ENCODE measurements at places on chromosomes 13 and 19. TPM values are rescaled to one million over a fixed set of nuclear protein-coding genes. Genes with fewer than 3 reads are reported as not detected.

NUDT15 gene
- polyA plus RNA-seq: 27.3 TPM

CAPN12 gene
- 0.41 TPM for polyA plus RNA-seq

DNA sequence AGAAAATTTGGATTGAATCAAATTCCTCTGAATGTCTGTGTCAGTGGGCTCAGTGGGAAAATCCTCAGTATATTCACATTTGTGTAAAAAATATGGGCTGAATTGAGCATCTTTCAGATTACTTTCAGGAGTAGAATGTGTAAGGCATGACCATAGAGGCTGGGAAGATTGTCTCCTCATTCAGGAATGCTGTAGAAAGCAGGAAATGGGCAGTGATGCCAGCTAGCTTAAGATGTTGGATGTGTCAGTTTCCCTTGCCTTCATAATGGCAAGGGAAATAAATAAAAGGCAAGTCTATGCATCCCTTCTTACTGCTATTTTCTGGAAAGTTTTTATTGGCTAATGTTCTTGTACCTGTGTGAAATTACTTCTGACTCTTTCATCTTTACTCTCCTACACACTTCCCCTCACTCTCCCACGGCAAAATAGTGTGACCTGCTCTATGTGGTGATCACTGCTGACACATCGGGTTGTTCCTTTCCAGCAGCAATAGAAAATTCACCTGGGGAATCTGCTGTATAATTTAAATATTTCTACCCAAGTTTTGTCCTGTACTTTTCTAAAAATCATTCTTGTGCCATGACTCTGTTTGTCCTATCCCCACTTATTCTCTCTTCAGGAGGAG lies 103.2 kb downstream of the LMO7 start:
- DNase-seq: no peak

- no peak for DNase-seq
Measured at GRCh38 chr13:28316836-28317235, 178.1 kb downstream of the FLT1 start.

DNA sequence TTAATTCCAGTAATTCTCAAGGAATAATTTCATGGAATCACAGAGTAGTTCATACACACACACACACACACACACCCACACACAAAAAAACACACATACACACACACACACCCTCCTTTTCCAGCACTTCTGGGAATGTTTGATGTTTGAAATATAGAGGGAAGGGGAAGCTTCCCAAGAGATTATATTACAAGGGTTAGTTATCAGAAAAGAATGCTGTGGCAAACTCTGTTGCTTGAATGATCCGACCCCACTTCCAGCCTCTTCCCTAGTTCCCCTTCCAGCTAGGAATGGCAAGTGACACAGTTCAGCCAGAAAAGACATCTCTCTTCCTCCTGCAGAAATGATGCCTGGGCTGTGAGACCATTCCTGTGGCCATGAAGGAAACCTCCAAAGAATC lies 49.9 kb downstream of the KCTD12 start:
- no peak for DNase-seq

DNA sequence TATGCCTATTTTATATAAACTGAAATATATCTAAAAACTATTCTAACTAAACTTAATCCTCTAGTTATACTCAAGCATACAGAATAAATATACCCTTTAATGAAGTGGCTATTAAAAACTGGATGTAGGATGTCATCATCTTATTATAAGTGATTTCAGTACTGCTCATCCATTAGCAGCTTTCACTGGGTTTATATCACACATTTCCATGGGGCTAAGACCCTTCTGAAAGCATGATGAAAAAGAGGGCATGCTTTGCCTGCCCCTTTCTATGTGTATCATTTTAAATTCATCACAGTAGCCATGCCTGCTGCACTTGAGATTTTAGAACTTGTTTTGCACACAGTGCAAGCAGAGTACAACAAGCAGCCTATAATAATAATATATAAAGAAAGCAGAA lies 477.5 kb downstream of the SLITRK6 start:
- DNase-seq: no peak

GRCh38 chr13:99971576-99972189 lies at the start of gene ZIC5:
ZIC5 (minus strand) TSS chr13:99971767; CDS start chr13:99971603, 164 bp downstream.
- no peak for DNase-seq

- peak; percentile 65 for DNase-seq
Measured at GRCh38 chr19:3987619-3988371, 2.5 kb upstream of the EEF2 start.

GRCh38 chr13:50460358-50460757 lies 383.1 kb downstream of the DLEU7 start:
- no peak for DNase-seq

DNA sequence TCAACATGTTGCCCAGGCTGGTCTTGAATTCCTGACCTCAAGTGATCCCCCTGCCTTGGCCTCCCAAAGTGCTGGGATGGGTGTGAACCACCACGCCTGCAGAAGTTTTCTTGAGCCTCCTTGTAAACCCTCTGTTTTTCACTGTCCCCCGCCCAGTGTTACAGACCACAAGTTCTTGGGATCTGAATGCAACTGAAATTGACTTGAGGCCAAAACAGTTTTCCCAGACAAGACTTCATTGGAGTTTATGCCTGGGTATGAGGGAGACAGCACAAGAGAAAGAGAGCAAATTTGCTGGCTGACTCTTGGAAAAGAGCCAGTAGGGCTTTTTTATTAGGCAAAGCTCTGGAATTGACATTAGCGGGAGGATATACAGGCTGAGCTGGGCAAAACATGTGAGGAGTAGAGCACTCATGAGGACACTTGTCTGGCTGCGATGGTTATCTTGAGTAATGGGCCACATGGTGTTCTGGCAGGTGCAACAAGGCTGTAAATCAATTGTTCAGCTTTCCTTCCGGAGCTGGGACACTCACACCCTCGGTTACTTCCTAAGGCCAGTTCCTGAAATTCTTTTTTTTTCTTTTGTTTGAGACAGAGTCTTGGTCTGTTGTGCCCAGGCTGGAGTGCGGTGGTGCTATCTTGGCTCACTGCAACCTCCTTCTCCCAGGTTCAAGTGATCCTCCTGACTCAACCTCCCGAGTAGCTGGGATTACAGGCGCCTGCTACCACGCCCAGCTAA lies 12.7 kb upstream of the HNRNPL start:
- no peak for DNase-seq

GRCh38 chr13:73714522-73714921 lies 419.7 kb downstream of the KLF12 start:
- no peak for DNase-seq

DNA sequence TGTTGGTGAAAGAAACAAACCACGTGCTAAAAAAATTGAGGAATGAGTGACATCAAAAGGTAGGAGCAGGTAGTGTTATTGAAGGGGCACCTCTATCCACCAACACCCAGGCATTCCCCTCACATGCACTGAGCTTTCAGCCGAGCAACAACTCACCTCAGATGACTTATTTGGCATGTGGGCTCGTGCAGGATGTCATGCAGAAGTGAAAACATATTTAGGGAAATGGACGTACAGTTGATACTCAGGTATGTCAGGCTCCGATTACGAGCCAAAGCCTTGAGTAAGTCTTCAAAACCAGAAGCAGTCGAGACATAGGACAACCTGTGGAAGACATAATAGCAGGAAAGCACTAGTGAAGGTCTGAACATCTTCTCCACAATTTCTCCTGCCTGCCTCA lies 30.4 kb downstream of the NLRP11 start:
- no peak for DNase-seq

All from left renal pelvis (tissue), 4 donors.